Large intestine (tissue), 12 donors: ENCODE measurements at places on chromosomes 5 and 9. TPM values are rescaled to one million over a fixed set of nuclear protein-coding genes. Genes with fewer than 3 reads are reported as not detected.

GRCh38 chr9:136551401-136552116, 5.7 kb upstream of the NOTCH1 start:
- no peak for DNase-seq

- no peak for DNase-seq
Measured at GRCh38 chr9:123772967-123773366, 157.0 kb downstream of the DENND1A start.

GRCh38 chr5:56350597-56351170, 117.6 kb upstream of the ANKRD55 start:
- peak; percentile 60 for DNase-seq

- no peak for DNase-seq
Measured at GRCh38 chr9:136656795-136657611, 5.7 kb upstream of the EGFL7 start.

DNA sequence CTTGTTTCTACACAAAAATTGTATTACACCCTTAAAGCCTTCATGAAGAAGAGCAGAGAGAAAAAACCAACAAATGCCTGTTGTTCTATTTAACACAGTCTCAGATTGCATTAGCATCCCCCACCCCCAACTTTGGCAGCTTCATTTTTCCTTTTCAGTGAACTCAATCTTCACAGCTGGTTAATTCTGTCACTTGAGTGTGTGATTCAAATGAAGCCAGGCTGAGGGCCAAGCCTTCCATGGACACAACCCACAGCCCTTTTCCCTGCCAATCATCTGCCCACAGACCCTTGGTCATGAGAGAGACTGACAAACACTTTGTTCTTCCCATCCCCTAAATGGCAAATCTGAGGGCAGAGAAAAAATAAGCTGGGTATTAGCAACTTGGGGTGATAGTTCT, 217.5 kb upstream of the NMUR2 start:
- DNase-seq: no peak

- DNase-seq: no peak
Measured at GRCh38 chr9:87464110-87464991, 33.3 kb upstream of the DAPK1 start.

GRCh38 chr5:150644514-150644913, 4.1 kb downstream of the SYNPO start:
- no peak for DNase-seq

DNA sequence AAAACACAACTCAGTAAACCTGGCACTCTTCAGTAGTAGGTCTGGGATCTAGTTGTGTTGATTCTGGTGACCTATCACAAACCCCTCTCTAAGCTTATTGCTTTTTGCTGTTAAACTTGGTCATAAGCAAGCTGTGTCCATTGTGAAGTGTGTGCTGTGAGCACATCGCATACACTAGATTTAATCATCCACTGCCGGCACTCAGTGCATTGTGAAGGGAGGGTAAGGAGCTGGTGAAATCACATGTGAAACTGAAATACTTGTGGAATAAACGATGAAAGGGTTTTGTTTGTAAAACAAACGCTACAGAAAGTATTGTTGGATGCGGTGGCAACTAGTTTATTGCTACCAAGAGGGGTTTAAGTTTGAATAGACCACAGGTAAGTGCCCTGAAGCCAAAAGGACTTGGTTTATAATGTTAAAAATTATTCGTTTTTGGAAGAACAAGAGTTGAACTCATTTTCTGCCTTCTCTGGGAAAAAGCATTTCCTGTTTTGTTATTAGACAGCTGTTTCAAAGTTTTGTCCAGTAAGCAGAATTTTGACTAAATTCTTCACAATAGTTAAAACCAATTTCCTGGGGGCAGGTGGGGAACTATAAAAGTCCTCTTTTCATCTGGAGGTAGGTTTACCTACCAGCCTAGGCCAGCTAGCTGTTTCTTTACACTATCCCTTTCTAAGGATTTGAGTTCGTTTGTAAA, 24.6 kb downstream of the TJP2 start:
- DNase-seq: no peak

GRCh38 chr9:71544464-71544863, 223.8 kb downstream of the CEMIP2 start:
- no peak for DNase-seq

DNA sequence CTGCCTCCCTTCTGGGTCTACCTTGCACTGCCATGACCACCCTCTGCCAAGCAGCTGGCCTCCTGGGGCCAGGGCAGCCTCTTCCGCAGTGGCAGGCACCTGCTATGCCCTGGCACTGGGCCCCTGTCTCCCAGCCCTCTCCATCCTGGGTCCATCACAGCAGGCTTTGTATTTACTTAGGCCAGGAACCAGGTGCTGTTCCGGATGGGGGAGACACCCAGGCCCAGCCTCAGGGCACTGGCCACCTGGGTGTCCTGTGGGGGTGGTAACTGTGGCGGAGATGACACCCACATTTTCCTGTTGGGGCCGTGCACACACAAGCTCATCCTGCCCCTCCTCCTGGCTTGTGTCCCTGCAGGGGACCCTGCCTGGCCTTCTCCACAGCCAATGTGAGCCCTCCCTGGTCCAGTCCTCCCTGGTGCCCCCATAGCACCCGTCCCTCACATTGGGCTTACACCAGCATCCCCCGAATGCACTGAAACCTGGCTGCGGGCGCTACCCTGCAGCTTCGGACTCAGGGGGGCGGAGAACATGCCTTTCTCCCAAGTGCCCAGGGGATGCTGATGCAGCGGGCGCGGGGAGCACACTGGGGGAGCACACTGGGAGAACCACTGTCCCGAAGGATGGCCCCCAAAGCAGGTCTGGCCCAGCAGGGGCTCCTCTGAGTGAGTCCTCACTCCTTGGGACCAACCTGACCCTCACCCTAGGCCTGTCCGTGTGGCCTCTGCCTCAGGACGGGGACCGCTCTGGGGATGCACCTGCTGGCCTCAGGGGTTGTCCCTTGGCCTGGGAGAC, 17.9 kb downstream of the FAM163B start:
- no peak for DNase-seq

LOX gene
- polyA plus RNA-seq: 10.9 TPM

DNA sequence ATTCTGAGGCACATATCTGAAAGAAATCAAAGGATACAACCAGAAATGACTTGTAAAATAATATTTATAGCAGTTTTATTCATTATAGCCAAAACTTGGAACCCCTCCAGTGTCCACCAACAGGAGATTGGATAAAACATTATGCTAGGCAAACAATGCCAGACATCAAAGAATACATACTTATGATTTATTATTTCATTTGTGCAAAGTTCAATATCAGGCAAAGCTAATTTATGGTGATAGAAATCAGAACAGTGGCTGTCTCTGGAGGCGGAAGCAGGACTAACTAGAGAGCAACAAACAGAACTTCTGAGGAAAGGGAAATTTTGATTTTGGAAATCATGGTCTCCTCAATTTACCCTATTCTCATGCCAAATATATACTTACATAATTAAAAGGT, 193.1 kb downstream of the ICE1 start:
- no peak for DNase-seq

DNA sequence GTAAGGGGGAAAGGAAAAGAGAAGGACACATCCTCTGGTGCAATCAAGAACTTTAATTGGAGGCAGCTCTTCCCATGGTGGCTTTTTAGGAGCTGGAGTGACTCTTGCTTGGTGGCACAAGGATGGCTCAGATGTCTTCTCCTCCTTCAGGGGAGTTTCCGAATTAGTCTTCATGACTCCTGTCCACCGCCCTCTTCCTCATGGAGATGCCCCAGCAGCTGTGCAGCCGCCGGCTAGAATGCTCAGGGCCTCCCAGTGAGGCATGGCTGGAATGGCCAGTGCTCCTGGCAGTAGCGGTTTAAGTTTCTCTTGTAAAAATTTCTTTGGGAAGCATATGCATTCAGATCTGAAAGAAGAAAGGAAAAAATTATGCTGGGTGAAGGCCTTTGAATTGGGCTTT, 8.8 kb upstream of the TEX53 start:
- no peak for DNase-seq

PHF24 gene
- polyA plus RNA-seq: 1.6 TPM

GRCh38 chr5:4563400-4563799, 576.7 kb upstream of the ADAMTS16 start:
- DNase-seq: no peak

CREBRF gene
- polyA plus RNA-seq: 21.2 TPM

DNA sequence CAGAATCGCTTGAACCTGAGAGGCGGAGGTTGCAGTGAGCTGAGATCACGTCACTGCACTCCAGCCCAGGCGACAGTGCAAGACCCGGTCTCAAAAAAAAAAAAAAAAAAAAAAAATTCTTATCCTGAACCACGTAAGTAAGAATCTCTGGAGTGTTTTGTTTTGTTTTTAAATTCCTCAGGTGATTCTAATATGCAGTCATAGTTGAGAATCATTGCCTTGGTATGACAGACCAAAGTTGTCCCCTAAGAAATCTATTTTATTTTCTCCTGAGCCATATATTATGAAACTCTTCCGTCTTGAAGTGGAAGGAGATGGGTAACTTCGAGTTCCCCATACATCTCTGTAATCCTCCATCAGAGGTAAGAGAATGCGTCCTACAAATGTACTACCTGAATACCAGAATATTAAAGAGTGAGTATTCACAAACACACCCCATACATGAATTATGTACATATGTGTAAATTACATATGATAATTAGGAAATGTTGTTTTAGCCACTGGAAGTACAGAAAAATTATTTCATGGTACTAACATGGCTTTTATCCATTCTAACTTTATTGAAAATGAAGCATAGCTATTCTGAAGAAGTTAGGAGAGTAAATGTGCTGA, 26.7 kb upstream of the SVEP1 start:
- DNase-seq: no peak

GRCh38 chr9:93254806-93255493, 71.0 kb downstream of the WNK2 start:
- no peak for DNase-seq

- no peak for DNase-seq
Measured at GRCh38 chr9:106745457-106745856, 117.5 kb upstream of the ZNF462 start.

DNA sequence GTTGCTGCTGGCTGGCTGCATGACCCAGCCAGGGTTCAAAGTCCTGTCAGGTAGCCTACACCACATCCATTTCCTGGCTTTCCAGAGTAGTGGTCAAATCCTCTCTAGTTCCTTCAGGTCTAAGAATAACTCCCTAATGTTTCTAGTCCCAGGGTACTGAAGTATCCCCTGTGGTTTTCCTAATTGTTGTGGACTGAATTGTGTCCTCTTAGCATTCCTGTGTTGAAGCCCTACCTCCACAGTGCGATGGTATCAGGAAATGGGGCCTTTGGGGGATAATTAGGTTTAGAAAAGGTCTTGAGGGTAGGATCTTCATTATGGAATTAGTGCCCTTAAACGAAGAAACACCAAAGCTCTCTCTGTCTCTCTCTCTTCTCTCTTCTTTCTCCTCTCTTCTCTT, 191.8 kb upstream of the CCNG1 start:
- no peak for DNase-seq

GRCh38 chr5:36395260-36395659, 93.6 kb upstream of the RANBP3L start:
- no peak for DNase-seq

DNA sequence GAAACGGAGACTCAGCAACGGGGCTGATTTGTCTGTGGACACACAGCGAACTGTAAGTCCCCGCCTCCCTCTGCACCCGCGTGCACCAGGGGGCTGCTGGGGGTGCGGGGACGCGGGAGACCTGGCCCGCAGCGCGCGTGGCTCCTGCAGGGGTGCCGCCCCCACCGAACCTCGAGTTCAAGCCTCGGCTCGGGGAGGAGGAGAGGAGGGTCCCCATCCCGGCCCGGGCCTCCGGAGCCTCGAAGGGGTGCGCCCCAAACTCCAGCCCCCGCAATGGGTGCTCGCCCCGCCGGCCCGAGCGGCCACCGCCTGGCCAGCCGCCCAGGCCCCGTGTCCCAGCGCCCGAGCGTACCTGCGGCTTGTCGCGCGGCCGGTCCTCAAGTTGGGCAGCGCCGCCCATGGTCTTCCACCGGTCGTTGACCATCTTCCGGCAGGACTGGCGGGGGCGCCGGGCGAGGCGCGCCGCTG, 829 bp downstream of the FIBCD1 start:
- DNase-seq: no peak

DNA sequence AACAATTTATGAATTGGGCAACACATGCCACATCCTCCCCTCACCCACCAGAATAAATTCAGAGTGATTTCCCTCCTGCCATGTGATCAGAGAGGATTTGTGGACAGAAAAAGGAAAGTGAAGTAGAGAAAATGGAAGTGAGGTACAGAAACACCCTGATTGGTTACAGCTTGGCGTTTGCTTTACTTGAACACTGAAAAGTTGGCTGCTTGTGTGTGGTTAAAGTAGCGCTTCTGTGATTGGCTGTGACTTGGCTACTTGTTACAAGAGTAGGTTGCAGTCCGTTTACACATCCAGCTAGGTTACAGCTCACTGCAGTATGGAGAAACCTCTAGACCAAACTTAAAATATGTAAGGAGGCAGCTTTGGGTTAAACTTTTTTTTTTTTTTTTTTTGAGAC, 205.2 kb upstream of the ZNF608 start:
- no peak for DNase-seq

DNA sequence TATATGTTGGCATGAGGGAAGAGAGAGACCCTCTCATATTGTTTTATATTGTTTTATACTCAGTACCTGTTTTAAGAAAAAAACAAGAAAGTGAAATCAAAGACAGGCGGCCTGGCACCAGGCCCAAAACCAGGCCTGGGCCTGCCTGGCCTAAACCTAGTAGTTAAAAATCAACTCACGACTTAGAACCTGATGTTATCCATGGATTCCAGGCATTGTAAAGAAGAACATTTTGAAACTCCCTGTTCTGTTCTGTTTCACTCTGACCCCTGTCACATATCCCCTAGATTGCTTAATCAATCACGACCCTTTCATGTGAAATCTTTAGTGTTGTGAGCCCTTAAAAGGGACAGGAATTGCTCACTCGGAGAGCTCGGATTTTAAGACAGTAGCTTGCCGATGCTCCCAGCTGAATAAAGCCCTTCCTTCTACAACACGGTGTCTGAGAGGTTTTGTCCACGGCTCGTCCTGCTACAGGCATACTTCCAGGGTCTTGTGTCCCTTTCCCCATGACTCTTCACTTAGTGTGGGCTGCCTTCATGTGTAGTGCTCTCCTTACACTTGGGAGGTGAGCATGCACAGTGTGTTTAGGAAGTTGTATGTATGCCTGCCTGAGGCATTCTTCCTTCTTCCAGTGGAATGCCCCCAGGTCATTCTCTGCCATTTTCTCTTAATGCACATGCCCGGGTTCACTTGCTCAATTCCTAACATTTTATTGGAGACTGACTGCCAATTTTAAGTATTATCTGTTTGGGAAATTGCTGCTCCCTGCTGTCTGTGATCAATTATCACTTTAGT, 17.8 kb downstream of the TBCA start:
- DNase-seq: no peak

DNA sequence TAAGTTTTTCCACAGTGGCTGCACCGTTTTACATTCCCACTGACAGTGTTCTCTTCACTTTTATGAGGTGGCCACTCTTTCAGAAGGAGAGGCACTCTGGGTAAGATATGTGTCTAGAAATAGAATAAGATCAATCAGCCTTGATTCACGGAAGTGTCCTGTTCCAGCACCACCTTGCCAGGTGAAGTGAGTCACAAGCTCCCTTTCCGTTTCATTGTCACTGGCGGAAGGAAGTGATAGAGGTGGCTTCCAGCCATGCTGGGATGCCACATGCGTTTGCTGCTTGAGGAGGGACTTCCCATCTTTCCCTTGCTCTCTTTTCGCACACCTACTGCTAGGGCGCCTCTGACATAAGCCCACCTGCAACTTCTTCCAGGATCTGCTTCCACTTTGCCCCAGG, 217.1 kb downstream of the PIK3R1 start:
- no peak for DNase-seq
